ENCODE measurements at places on chromosomes 5 and 9.

GRCh38 chr5:87872986-87873385, 395.7 kb downstream of the TMEM161B start:
- DNase-seq: no peak

- no peak for DNase-seq
Observed at GRCh38 chr5:39555788-39556187, 131.0 kb upstream of the DAB2 start.

GRCh38 chr5:30894811-30895210, 298.7 kb upstream of the CDH6 start:
- DNase-seq: no peak

DNA sequence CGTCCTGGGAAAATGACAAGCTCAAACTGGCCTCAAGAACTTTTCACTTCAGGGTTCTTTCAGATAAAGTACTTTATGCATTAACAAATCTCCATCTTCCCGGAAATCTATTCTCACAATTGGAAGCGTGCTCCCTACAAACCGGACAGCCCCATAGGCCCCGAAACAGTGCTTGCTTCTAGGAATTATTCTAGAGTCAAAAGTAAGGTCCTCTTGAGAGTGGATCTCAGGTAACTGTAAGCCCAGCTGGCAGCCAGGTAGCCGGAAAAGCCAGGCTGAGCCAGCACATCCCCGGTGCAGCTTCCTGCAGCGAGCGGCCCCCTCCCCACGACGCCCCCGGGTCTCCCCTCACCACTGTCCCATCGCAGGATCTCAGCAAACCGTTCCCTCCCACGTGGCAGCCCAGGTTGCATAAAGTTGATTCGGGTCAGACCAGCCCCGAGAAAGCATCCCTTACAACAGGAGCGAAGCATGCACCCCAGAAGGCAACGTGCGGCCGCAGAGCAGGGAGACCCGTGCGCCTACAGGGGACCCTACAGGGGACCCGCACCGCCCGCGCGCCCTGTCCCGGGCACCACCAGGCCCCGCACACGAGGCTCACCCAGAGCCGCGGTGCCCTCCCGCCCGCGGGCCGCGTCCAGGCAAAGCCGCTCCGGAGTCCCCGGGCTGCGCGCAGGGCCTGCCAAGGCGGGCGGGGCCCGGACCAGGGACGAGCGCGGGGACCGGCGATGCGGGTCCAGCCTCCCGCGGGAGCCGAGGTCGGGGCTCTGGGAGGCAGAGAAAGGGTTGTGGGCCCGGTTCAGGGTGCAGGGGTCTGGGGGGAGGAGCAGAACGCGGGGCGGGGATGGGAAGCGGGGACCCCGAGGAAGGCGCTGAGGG, 920 bp downstream of the LPCAT1 start:
- no peak for DNase-seq

All from activated CD8-positive, alpha-beta memory T cell treated with anti-CD3 and anti-CD28 coated beads for 48 hours (primary cell).